ENCODE measurements at places on chromosomes 1 and 21.

GRCh38 chr1:53804181-53804580 lies 33.9 kb downstream of the NDC1 start:
- no peak for DNase-seq

DNA sequence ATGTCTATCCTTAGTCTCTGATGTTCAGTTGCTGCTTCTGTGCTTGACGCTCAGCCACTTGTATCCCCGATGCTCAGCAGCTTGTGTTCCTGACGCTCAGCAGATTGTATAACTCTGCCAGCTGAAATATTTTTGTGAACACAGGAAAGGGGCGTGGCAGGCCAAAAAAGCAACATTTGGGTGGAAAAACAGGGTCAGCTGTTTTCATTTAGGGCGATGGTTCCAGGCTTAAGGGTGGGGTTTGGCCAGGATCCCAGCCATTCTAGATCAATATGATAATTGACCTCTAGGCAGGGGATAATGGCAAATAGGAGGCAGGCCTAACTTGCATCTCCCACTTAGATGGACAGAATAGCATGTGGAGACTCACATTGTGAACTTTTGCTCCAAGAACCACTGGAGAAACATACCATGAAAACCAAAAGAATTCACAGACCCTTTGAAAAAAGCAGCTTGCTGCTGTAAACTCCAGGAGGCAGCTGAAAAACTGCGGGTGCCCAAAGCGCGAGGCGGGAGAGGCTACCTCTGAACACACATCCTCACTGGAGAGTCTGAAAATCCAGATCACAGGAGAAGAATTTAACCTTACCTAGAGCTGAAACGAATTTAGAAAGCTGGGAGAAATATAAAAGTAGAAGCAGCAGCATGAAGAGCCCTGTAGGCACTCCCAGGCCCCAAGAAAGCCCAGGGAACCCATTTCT lies 58.3 kb downstream of the ZNF648 start:
- DNase-seq, result no peak

DNA sequence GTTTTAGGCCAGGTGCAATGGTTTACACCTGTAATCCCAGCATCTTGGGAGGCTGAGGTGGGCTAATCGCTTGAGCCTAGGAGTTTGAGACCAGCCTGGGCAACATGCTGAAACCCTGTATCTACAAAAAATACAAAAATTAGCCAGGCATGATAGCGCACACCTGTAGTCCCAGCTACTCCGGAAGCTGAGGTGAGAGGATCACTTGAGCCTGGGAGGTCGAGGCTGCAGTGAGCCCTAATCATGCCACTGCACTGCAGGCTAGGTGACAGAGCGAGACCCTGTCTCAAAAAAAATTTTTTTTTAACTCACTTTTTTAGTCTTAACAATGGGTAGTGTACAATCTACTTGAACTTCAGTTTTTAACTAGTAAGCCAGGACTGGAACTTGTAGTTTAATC lies 137.5 kb downstream of the HS2ST1 start:
- no peak for DNase-seq

- DNase-seq, result no peak
Observed at GRCh38 chr1:35406103-35406502, 137.6 kb downstream of the ZMYM4 start.

Data from stimulated activated CD4-positive, alpha-beta T cell treated with anti-CD3 and anti-CD28 coated beads, Interleukin-4, amount 100 ng/mL, for 24 hours (primary cell).